Left kidney (tissue), 8 donors: ENCODE measurements at places on chromosomes 7 and 10. TPM values are rescaled to one million over a fixed set of nuclear protein-coding genes. Genes with fewer than 3 reads are reported as not detected.

- DNase-seq: no peak
Observed at GRCh38 chr7:142567201-142568075, 181.8 kb upstream of the PRSS1 start.

- DNase-seq: no peak
Observed at GRCh38 chr7:108643136-108643535, 73.5 kb downstream of the DNAJB9 start.

GRCh38 chr7:41156268-41156667, 546.6 kb downstream of the INHBA start:
- DNase-seq: no peak

Gene RAB19
- 2.9 TPM for polyA plus RNA-seq

- DNase-seq: peak; percentile 32
Observed at GRCh38 chr10:17348501-17349349, 105.7 kb downstream of the ST8SIA6 start.
